T-helper 9 cell (primary cell): ENCODE measurements at places on chromosomes 4 and X.

DNA sequence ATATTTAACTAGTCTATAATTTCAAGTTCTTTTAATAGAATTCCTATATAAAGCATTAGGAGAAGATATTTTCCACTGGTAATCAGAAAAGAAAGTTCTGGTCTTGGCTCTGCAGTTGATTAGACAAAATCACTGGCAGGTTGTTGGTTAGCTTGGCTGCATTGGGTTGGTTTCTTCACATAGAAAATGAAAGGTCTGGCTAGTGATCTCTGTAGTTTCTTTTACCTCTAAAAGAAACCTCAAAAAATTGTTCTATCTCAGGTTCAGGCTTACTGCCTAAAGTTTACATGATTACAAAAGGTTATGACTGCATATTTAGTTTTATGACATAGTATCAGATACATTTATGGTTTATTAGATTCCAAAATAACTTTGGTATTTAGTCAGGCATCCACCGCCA, 95.8 kb upstream of the NAP1L5 start:
- no peak for DNase-seq

DNA sequence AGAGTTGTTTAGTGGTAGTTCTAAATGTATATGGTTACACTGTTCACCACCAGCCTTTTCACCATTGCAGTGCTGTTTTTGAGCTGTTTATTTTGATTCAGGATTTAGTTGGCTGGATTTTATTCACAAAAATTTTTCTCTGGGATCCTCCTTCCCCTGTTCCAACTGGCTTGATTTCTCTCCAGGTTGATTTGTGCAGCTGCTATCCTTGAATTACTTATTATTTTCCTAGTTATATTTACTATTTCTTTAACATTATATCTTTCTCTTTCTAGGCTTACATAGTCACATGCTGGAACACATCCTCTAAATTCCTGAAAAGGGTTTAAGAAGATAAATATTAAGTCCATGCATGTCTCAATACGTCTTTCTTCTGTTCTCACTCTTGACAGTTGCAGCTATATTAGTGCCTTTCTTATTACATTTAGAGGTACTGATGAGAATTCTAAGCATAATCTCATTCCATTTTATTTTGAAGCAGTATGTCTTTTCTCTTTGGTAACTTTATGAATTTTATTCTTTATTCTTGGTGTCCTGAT, 82.2 kb downstream of the SUPT20HL2 start:
- DNase-seq, result no peak

- no peak for DNase-seq
These were observed 8.4 kb downstream of the HAND2 start for GRCh38 chr4:173521467-173522159.

DNA sequence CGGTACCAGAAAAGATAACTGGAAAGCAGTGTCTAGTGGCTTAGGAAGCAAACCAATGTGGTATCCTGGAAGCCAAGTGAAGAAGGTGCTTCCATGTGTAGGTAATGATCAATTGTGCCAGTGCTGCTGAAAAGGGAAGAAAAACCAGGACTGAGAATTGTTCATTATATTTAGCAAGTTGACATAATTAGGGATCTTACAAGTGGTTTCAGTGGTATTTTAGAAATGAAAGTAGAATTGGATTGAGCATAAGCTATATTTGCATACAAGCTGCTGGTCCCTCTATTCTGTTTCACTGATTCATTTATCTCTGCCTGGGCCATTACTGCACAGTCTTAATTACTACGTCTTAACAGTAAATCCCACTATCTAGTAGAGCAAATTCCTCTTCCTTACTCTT, 32.3 kb downstream of the PRDM8 start:
- DNase-seq, result no peak

GRCh38 chr4:123018396-123018775, 96.0 kb upstream of the NUDT6 start:
- no peak for DNase-seq

DNA sequence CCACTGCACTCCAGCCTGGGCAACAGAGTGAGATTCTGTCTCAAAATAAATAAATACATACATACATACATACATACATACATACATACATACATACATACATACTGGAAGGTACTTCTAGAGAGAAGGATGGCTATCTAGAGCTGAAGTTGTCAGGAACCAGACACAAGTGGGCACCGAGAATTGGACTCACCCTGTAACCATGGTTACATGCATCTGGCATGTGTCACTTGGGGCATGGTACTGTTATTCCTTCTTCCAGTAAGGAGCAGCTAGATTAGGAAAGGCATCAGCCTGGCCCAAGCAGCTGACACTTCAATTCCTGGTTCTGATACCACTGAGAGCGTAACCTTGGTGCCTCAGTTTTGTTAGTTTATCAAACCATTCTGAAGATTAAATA, 127.1 kb downstream of the SH3KBP1 start:
- DNase-seq, result no peak

- no peak for DNase-seq
These were observed 4.2 kb upstream of the ARSD start for GRCh38 chrX:2933125-2933900.

DNA sequence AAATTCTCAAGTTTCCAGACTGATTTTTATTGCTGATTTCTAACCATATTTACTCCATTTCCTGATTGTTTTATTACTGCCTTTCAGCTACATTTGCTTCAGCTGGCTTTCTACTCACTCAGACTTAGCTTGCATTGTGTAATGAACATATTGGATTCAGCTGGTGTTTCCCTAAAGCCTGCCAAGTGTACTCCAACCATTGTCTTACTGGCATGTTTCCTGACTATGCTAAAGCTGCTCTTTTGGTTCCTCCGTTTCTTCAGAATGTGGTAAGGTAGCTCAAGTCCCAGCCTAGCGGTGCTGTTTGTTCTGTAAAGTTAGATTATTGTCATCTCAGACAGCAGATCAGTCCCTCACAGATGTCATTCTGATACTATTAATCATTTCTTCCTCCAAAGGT, 53.1 kb upstream of the GLRA2 start:
- DNase-seq, result no peak

DNA sequence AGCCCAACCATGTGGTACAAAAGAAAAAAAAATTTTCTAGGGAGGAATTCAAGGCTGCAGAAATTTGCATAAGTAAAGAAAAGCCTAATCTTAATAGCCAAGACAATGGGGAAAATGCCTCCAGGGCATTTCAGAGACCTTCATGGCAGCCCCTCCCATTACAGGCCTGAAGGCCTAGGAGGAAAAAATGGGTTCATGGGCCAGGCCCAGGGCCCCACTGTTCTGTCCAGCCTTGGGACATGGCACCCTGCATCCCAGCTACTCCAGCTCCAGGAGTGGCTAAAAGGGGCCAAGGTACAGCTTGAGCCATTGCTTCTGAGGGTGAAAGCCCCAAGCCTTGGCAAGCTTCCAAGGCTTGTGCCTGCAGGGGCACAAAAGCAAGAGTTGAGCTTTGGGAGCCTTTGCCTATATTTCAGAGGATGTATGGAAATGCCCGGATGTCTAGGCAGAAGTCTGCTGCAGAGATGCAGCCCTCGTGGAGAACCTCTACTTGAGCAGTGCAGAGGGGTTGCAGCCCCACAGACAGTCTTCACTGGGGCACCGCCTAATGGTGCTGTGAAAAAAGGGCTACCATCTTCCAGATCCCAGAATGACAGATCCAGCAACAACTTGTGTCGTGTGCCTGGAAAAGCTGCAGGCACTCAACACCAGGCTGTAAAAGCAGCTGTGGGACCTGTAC, 111.0 kb downstream of the ANXA10 start:
- DNase-seq, result no peak

GRCh38 chr4:25993395-25994185, 79.6 kb downstream of the SMIM20 start:
- DNase-seq, result no peak

DNA sequence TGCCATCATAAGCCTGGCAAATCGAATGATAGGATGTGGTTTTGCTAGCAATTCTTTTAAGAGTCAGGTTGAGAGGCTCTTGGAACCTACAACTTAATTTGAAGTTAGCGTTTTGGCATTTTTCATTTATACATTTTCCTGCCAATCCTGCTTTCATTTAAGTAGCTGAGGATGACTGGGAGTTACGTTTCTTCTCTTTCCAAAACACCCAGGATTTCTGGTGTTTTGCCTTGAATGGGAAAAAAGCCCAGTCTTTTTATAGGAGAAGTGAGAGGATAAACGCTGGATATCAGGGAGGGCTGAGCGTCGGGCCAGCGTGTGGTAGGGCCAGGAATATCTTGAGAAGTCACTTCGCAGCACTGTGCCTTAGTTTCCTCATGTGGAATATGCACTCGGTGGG, 174.2 kb upstream of the HAND2 start:
- no peak for DNase-seq

GRCh38 chr4:98602270-98602669, 56.1 kb downstream of the TSPAN5 start:
- DNase-seq, result no peak

DNA sequence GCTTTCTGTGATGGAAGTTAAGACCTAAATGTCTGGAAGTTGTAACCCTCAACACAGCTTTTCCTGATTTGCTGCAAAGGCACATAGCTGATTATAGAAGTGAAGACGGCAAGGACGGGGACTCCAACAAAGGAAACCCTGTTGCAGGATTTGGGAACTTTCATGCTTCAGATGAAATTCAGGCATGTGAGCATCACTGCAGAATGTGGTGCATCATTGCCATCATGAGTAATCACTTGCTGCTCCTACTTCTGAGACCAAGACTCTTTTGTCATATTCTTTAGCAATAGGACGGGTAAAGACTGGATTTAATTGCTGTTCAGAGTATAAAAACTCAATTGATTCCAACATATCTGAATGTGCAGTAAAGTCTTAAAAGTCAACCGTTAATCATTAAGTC, 35.8 kb downstream of the YIPF6 start:
- no peak for DNase-seq

GRCh38 chr4:1489639-1489995, 83.4 kb upstream of the NKX1-1 start:
- no peak for DNase-seq

DNA sequence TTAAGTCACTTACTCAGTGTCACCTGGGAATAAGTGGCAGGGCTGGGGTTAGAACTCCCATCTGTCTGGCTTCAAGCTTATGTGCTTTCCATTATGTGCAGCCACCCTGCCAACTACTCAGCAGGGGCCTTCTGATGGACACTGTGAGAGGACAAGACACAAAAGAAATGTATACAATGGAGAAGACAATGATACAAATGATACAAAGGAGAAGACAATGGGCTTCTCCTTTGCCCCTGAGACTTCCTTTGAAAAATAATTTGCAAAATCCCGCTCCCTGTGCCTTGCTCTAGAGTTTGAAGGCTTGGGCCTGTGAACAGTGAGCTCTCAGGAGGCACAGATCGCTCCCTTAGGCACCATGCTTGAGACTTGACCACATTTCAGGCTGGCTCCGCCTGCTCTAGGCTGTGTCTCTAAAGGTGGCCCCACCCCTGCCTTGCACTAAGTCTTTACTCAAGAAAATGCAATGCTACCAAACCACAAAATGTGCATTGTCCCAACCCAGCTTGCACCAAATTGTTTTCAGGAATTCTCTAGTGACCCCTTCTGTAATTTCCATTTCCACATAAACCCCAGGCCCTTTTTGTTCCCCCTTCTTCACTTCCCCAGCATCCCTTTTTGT, 27.1 kb upstream of the STX18 start:
- DNase-seq, result no peak

GRCh38 chr4:851701-852430, 25.9 kb upstream of the CPLX1 start:
- no peak for DNase-seq

DNA sequence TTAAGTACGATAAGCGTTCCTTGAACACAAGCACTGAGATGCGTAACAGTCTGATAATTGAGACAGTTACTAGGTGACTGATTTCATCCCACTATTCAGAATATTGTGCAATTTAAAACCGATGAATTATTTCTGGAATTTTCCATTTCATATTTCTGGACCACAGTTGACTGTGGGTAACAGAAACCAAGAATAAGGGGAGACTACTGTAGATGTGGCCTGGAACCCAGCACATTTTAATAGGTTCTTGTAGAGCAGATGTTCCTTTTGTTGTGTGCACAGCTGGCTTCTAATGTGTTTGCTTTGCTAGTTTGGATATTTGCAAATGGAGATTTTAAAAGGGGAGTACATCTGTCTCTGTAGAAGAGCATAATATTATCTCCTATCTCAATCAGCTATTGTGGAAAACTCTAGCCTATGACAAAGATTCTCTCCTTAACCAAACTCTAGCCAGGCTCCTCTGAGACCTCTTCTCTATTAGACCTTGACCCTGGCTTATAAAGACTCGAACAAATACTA, 16.4 kb downstream of the NAAA start:
- DNase-seq, result no peak

DNA sequence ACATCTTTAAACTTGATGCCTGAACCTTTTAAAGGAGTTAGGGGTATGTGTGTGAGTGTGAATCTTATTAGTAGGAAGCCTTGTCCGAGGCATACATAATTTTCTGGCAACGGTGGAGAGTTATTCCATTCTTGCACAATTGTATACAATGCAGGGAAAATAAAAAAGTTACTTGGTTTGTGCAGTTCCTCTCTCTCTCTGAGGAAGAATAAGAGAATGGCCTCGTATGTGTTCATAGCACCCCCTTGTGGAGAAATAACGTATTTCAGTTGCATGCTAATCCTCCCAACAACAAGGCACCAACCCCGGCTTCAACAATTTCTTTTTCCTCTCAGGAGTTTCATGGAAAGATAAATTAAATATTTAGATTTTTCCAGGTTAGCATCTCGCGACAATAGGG, 33.7 kb upstream of the FGF13 start:
- DNase-seq, result no peak

DNA sequence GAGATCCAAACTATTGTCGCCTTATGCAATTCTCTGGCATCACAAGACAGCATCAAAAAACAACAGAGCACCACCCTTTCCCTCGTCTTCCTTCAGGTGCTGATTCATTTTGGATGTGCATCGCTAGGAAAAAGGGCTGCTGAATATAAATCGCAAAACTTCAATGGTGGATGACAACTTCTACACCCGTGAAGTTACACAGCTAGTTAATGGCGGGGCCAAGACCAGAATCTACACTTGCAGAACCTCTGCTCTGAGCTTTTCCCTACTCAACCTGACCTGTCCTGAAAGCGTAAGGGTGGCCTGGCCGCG, 674 bp downstream of the GNPDA2 start:
- no peak for DNase-seq

- DNase-seq, result no peak
These were observed 409.0 kb downstream of the BCOR start for GRCh38 chrX:39688576-39689375.

DNA sequence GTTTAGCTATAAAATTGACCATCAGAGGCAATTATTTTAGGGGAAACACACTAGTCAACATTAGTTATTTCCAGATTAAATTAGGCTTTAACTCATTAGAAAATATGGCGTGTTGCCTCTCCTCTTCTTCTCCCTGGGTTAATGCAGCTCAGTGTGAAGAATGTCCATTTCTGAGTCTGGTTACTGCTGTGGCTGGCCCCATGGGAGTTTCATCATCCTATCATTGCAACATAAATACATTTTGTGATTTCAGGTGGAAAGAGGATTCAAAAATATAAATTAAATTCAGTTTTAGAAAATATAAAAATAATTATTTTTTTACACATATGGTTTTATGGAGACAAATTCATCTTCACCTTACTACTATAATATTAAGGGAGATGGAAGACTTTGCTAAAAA, 288.5 kb upstream of the ARSJ start:
- DNase-seq, result no peak

- no peak for DNase-seq
These were observed 68.7 kb downstream of the WFS1 start for GRCh38 chr4:6338175-6338950.

GRCh38 chrX:24294619-24295018, 19.2 kb downstream of the SUPT20HL2 start:
- DNase-seq, result no peak

GRCh38 chrX:78327370-78328086, at the start of gene CYSLTR1:
Gene CYSLTR1 (minus strand): TSS chrX:78327611. CDS start chrX:78273746, 53,865 bp downstream.
- DNase-seq, result no peak

GRCh38 chrX:44456685-44457084, 86.0 kb downstream of the FUNDC1 start:
- no peak for DNase-seq
